HT1080 (cell line): ENCODE measurements at places on chromosomes 6 and 20. TPM values are rescaled to one million over a fixed set of nuclear protein-coding genes. Genes with fewer than 3 reads are reported as not detected.

The ULBP2 gene
- 11.6 and 12.2 TPM in 2 replicates for total RNA-seq

The TDRD6 gene
- not detected in 2 replicates for total RNA-seq

The C20orf204 gene
- total RNA-seq: 0.42 and 0.50 TPM in 2 replicates

The C2 gene
- 0.13 TPM in 1 of 2 replicates, not detected in the other for total RNA-seq

The RBPJL gene
- not detected in 2 replicates for total RNA-seq

The PI3 gene
- not detected in 2 replicates for total RNA-seq

The ARG1 gene
- total RNA-seq: not detected in 2 replicates

The CALHM4 gene
- 0.07 TPM in 1 of 2 replicates, not detected in the other for total RNA-seq

The HAO1 gene
- total RNA-seq: 0.39 TPM in 1 of 2 replicates, not detected in the other

The ZFP64 gene
- total RNA-seq: 11.2 and 14.6 TPM in 2 replicates

The TRIM10 gene
- total RNA-seq: not detected in 2 replicates

The TSBP1 gene
- total RNA-seq: not detected in 2 replicates

The C6orf52 gene
- 1.9 and 2.9 TPM in 2 replicates for total RNA-seq

The PHACTR3 gene
- total RNA-seq: not detected in 2 replicates

The HLA-DMB gene
- 0.07 and 0.16 TPM in 2 replicates for total RNA-seq

The GJA10 gene
- total RNA-seq: not detected in 2 replicates

The GGTLC1 gene
- not detected in 2 replicates for total RNA-seq

The RNF217 gene
- total RNA-seq: 9.6 and 13.9 TPM in 2 replicates

The PAX1 gene
- not detected in 2 replicates for total RNA-seq

The ENPP1 gene
- total RNA-seq: 17.9 and 24.7 TPM in 2 replicates

The C6orf58 gene
- 0.10 TPM in 1 of 2 replicates, not detected in the other for total RNA-seq

The BTBD3 gene
- 22.2 and 32.1 TPM in 2 replicates for total RNA-seq

The POU5F1 gene
- total RNA-seq: not detected in 2 replicates
